H9 (cell line): ENCODE measurements at places on chromosomes 5 and 9. TPM values are rescaled to one million over a fixed set of nuclear protein-coding genes. Genes with fewer than 3 reads are reported as not detected.

PCSK5 gene
- 6.3 and 7.5 TPM in 2 replicates for total RNA-seq

WNT8A gene
- 0.26 and 0.33 TPM in 2 replicates for total RNA-seq

PTGDS gene
- total RNA-seq, result 3.6 and 4.8 TPM in 2 replicates

SAPCD2 gene
- 29.8 and 30.0 TPM in 2 replicates for total RNA-seq

PCDHGA12 gene
- 1.3 and 1.4 TPM in 2 replicates for total RNA-seq

UGT3A2 gene
- 13.4 and 13.7 TPM in 2 replicates for total RNA-seq

KIF12 gene
- total RNA-seq, result 1.8 and 3.3 TPM in 2 replicates

CCDC107 gene
- total RNA-seq, result 11.3 and 12.0 TPM in 2 replicates

- DNase-seq, result no peak
- H3K27ac ChIP-seq, result no peak overlapping the region
- H3K27me3 ChIP-seq, result no peaks in the 10 kb centered on the region
- H3K4me1 ChIP-seq, result no peaks in the 10 kb centered on the region
Observed at GRCh38 chr5:82910905-82911304, 166.3 kb downstream of the TMEM167A start.

- no peaks in the 10 kb centered on the region for H3K27me3 ChIP-seq
- H3K36me3 ChIP-seq, result peaks cover 8% of the 10 kb centered on the region
- DNase-seq, result peak; percentile 79
- no peaks in the 10 kb centered on the region for H3K4me1 ChIP-seq
Observed at GRCh38 chr5:108642170-108642906, 105.4 kb upstream of the FER start.

DNA sequence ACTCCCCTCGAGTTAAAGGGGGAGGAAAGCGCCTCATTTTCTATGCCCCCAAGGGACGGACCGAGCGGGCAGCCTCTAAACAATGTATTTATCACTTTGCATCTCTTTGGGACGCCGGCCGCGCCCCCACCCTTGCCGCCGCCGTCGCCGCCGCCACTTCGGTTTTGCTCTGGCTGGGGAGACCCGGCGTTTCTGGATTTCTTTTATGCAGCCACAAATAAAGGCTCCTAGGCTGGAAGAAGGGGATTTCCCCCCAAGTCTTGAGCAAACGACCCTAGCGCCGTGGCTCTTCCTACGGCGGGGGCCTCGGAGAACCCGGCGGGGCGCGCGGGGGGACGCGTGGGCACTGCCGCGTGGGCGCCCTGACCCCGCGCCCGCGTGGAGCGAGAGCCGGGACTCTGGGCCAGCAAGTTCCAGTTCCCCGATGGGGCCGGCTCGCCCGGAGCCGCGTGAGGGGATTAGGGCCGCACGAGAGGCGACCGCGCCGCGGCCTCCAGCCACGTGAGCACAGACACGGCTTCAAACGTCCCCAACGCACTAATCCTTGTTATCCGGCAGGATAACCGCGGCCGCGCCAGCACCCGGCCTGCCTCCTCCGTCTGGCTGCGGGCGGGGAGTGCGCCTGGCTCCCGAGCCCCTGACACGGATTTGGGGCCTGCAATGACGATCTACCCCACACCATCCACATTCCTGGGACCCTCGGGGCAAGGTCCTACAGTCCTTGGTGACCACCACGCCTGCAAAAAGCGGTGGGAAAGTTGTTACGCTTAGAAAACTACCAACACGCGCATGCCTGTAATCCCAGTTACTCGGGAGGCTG is 7.9 kb upstream of the NEUROG1 start:
- peak overlapping the region; percentile 14; the same call in 1 of the 2 replicates for H3K4me3 ChIP-seq
- DNase-seq, result peak; percentile 63
- H3K4me1 ChIP-seq, result no peaks in the 10 kb centered on the region
- peaks cover 96% of the 10 kb centered on the region for H3K27me3 ChIP-seq

DNA sequence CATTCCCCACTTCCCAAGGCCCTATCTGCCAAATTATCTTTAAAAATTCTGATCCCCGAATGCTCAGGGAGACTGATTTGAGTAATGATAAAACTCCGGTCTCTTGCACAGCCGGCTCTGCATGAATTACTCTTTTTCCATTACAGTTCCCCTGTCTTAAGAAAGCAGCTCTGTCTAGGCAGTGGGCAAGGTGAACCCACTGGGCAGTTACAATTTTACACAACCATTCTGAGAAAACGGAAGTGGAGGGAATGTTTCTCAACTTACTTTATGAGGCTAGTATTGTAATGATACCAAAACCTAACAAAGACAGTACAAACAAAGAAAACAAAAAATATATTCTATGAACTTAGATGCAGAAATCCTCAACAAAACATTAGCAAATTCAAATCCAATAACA is 100.0 kb downstream of the MCTP1 start:
- no peaks in the 10 kb centered on the region; the same call in 1 of the 2 replicates for H3K4me1 ChIP-seq
- H3K4me3 ChIP-seq, result no peak overlapping the region
- no peak for DNase-seq
- H3K27ac ChIP-seq, result no peak overlapping the region
- H3K27me3 ChIP-seq, result no peaks in the 10 kb centered on the region
- no peaks in the 10 kb centered on the region for H3K36me3 ChIP-seq

- no peak overlapping the region for H3K4me3 ChIP-seq
- H3K27ac ChIP-seq, result no peak overlapping the region
- H3K4me1 ChIP-seq, result no peaks in the 10 kb centered on the region
- H3K36me3 ChIP-seq, result no peaks in the 10 kb centered on the region
Observed at GRCh38 chr5:169445191-169445590, 138.4 kb upstream of the SPDL1 start.

GRCh38 chr5:31130676-31131075 is 62.8 kb upstream of the CDH6 start:
- DNase-seq, result no peak
- H3K36me3 ChIP-seq, result peaks cover 11% of the 10 kb centered on the region
- H3K4me1 ChIP-seq, result no peaks in the 10 kb centered on the region
- no peak overlapping the region for H3K27ac ChIP-seq

GRCh38 chr5:71809446-71809845 is 90.4 kb downstream of the CARTPT start:
- H3K27me3 ChIP-seq, result no peaks in the 10 kb centered on the region
- no peak overlapping the region for H3K27ac ChIP-seq
- H3K4me3 ChIP-seq, result no peak overlapping the region
- DNase-seq, result no peak
- H3K4me1 ChIP-seq, result no peaks in the 10 kb centered on the region

DNA sequence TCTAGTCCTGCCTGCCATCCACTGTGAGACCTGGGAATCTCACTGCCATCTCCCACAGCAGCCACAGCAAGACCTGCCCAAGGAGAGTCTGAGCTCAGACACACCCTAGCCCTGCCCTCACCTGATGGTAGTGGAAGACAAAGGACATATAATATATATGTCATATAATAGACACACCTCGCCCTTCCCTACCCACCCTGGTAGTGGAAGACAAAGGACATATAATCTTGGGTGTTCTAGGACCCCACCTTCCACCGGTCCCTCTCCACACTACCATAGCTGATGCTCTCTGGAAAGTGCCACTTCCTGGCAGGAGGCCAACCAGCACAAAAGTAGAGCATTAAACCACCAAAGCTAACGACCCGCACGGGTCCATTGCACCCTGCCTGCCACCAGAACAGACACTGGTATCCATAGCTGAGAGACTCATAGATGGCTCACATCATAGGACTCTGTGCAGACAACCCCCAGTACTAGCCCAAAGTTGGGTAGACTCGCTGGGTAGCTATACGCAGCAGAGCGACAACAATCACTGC is 545.6 kb downstream of the CAAP1 start:
- H3K27me3 ChIP-seq, result no peaks in the 10 kb centered on the region
- H3K4me3 ChIP-seq, result no peak overlapping the region
- DNase-seq, result no peak
- H3K36me3 ChIP-seq, result peaks cover 9% of the 10 kb centered on the region

DNA sequence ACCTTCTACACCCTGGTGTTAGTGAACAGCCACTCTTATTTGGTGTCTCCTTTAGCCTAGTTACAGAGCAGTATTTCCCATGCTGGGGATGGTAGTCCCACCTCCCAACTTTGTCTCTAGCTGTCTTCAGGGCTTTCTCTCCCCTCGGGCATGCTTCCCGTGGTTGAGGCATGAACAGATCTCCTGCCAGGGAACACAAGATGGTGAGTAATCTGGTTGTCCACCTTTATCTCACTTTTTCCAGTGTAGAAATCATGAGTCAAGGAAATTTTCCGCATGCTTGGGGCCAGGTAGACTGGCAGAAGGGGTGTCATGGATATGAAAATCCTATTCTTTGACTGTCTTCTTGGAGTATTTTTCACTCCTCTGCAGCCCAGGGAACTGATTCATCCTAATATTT is 532.9 kb downstream of the ANXA1 start:
- no peak overlapping the region for H3K4me3 ChIP-seq
- no peak overlapping the region for H3K27ac ChIP-seq
- no peaks in the 10 kb centered on the region for H3K4me1 ChIP-seq

GRCh38 chr5:148685520-148686134 is 31.3 kb upstream of the HTR4 start:
- no peaks in the 10 kb centered on the region for H3K4me1 ChIP-seq
- H3K27ac ChIP-seq, result no peak overlapping the region
- no peaks in the 10 kb centered on the region for H3K27me3 ChIP-seq
- no peak for DNase-seq
- peaks cover 6% of the 10 kb centered on the region; the same call in 1 of the 2 replicates for H3K36me3 ChIP-seq

- H3K36me3 ChIP-seq, result no peaks in the 10 kb centered on the region
- no peak overlapping the region for H3K27ac ChIP-seq
- H3K4me3 ChIP-seq, result no peak overlapping the region; the same call in 2 of the 3 replicates
- H3K27me3 ChIP-seq, result peaks cover 27% of the 10 kb centered on the region; the same call in 1 of the 2 replicates
- no peaks in the 10 kb centered on the region; the same call in 1 of the 2 replicates for H3K4me1 ChIP-seq
Observed at GRCh38 chr5:322281-322941, 897 bp downstream of the AHRR start.

DNA sequence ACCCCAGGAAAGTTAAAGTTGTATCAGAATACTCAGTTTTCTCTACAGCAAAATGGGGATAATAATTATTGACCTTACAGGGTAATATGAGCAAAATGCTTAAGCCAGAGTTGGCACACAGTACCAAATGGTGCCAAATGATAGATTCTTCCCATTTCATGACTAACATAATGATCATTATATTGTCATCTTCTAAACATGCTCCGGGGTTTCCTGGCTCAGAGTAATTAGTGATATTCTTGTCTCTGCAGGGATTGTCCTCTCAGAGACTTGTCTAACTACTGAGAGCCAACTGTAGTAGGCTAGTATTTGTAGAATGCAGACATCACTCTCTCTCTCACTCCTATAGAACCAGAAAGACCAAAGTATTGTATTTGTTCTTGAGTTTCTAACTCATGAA is 25.2 kb upstream of the PPP2R2B start:
- no peaks in the 10 kb centered on the region for H3K27me3 ChIP-seq
- no peak for DNase-seq
- H3K27ac ChIP-seq, result no peak overlapping the region
- H3K4me3 ChIP-seq, result no peak overlapping the region
- H3K36me3 ChIP-seq, result no peaks in the 10 kb centered on the region

GRCh38 chr5:37994729-37995128 is 154.9 kb upstream of the GDNF start:
- no peaks in the 10 kb centered on the region for H3K4me1 ChIP-seq
- H3K36me3 ChIP-seq, result no peaks in the 10 kb centered on the region
- no peak overlapping the region for H3K4me3 ChIP-seq
- H3K27ac ChIP-seq, result no peak overlapping the region

DNA sequence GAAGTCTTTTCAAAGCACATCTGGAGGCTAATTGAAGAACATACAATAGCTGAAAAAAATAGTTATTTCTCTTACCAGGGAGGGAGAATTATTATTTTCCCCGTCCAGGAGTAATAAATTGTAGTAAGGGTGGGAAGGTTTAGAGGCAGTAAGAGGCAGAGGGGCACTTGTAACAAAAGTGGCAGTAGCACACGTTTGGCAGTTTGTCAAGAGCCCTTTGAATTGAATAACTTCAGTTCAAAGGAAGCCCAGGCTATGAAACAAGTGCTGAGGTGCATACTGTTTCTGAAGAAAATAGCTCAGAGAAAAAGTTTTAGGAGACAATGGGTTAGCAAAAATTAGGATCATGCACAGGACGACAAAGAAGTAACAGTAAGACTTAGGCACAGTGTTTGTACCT is 451.3 kb downstream of the LRRC70 start:
- H3K27me3 ChIP-seq, result no peaks in the 10 kb centered on the region
- H3K27ac ChIP-seq, result no peak overlapping the region
- no peak for DNase-seq

DNA sequence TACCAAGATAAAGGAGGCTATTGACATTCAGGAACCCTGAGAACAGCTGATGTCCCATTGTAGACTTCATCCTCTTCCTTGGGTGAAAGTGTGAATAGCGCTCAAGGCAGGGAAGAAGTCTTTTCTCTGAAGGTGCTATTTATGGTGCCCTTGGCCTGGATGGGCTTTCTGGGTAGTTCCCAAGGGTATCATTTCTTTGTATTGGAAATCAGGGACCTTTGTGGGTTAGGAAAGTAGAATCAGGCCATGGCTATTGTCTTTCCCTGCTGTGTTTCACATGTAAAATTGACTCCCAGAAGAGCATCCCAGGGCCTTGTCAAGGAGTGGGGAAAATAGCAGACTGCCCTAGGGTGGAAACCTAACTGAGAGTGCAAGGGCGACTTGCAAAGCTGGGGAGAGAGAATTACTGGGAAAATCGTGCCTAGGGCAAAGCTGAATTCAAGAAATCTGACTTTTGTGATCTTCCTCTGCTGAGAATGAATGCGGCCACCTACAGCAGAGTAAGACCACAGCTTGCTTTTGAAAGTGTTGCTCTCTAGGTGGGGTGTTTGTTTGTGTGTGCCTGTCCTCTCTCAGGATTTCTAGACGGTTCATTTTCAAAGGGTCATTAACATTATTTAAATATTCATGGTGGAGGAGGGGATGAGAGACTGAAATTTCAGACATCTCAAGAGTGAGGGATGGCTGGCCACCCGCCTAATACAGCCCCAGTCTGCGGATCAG is 160.6 kb downstream of the C9orf152 start:
- H3K4me3 ChIP-seq, result peak overlapping the region; percentile 83

GRCh38 chr5:77010243-77010642 is 20.0 kb upstream of the AGGF1 start:
- no peaks in the 10 kb centered on the region for H3K27me3 ChIP-seq
- no peak overlapping the region for H3K27ac ChIP-seq
- no peaks in the 10 kb centered on the region for H3K4me1 ChIP-seq
- DNase-seq, result no peak
- no peak overlapping the region for H3K4me3 ChIP-seq
- no peaks in the 10 kb centered on the region for H3K36me3 ChIP-seq

DNA sequence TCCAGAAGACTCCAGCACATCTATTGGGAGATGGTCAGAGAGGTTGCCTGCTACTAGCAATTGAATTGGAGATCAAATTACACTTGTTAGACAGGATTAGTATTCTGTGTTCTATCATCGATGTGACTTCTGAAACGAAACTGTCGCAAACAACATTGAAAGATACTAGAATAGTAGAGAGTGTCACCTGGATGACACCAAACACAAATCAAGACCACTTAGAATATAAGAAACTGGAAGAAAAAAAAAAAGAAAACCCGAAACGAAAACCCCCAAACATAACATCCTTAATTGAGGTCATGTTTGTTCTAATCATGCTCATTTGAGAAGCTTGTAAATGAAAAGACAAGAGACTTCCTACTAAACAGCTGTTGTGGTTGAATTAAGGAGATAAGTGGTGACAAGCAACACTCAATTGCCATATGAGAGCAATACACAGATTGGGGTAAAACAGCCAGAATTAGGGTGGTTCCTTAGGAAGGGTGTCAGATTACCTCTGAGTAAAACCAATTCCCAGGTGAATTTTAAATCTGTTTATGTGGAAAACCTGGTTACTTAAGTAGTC is 97.6 kb downstream of the BASP1 start:
- H3K27ac ChIP-seq, result no peak overlapping the region
- no peaks in the 10 kb centered on the region for H3K27me3 ChIP-seq
- H3K36me3 ChIP-seq, result no peaks in the 10 kb centered on the region
- no peaks in the 10 kb centered on the region; the same call in 1 of the 2 replicates for H3K4me1 ChIP-seq

- no peaks in the 10 kb centered on the region for H3K36me3 ChIP-seq
- no peak overlapping the region for H3K27ac ChIP-seq
Observed at GRCh38 chr9:124198331-124198730, 59.4 kb upstream of the NEK6 start.
